Activated CD8-positive, alpha-beta memory T cell treated with anti-CD3 and anti-CD28 coated beads, Interleukin-2, amount 50 U/mL, for 4 hours (primary cell): ENCODE measurements at places on chromosomes 3 and 15.

DNA sequence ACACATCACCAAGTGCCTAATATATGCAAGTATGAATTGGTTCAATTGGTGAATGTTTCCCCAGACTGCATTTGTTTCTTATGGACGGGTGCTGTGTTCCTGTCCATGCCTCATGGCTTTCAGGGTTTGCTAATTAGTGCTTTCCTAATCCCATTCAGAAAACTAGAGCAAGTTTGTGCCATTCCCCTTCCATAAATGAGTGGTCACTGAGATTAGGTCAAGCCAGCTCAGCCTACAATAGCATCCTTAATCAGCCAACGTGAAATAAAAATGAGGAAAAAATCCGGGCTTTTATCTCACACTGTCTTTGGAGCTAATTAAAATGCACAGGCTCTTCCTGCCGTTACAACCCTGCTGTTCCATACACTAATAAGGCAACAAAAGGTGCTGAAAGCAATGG, 788.8 kb downstream of the ROBO1 start:
- no peak for DNase-seq

GRCh38 chr15:69735121-69735520, 282.5 kb downstream of the RPLP1 start:
- no peak for DNase-seq

- no peak for DNase-seq
Observed at GRCh38 chr15:65329288-65329983, 25.0 kb downstream of the RNU5B-1 start.

GRCh38 chr3:30443756-30444673, 162.4 kb upstream of the TGFBR2 start:
- no peak for DNase-seq

DNA sequence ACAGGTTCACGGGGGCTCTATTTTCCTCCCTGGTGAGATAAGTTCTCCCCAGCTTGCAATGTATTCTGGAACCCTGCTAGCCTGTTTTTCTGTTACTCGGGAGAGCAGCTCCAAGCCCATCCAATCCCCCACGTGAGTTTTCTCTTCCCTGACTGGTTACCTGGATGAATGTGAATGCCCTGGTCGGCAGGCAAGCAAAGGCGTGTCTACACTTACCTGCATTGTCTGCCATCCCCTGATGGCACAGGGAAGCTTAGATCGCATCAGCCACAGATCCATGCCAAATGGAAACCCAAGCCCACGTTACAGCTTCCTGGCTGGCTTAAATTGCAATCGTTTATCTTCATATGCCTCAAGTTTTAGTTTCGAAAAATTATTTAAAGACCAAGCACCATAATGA, 149.9 kb downstream of the FOXP1 start:
- no peak for DNase-seq

DNA sequence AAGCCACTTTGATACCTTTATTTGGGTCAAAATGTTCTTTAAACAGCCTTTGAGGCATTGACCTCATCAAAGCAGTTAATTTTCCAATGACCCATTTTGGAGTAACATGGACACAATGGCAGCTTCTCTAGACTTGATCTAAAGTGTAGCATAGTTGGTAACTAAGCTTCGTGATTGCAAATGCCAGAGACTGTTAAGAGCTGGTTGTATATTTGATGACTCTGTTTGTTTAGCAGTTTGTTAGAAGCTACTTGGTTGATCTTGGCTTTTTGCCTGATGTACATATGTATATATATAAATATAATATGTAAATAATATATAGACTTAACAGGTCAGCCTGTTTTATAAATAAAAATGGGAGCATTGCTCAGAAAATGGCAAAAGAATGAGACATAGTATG, 68.4 kb downstream of the MITF start:
- DNase-seq = no peak

GRCh38 chr3:177431525-177432176, 234.4 kb upstream of the TBL1XR1 start:
- no peak for DNase-seq

DNA sequence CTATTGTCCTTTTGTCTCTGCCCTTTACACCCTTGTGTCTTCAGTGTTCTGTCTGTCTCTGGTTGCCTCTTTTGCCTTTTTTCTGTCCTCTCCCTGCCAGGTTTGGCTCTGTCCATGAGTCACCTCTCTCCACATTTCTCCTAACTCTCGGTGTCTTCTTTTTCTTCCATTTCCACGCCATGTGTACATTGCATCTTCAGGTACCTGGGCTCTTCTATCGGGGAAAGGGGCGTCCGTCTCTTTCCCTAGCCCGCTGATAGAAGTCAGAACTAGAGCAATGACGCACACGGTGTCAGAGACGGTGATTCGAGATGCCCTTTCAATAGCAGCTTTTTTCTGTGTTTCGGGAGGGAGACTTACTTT, 641 bp downstream of the OPA1 start:
- peak; percentile 30 for DNase-seq

GRCh38 chr3:11534793-11535101, 109.0 kb downstream of the VGLL4 start:
- DNase-seq = no peak

GRCh38 chr3:135084405-135084804, 289.3 kb downstream of the EPHB1 start:
- no peak for DNase-seq
